ENCODE measurements at places on chromosomes 6 and 20.

GRCh38 chr20:35311409-35311808 is 19.2 kb upstream of the FAM83C start:
- no peak for DNase-seq

DNA sequence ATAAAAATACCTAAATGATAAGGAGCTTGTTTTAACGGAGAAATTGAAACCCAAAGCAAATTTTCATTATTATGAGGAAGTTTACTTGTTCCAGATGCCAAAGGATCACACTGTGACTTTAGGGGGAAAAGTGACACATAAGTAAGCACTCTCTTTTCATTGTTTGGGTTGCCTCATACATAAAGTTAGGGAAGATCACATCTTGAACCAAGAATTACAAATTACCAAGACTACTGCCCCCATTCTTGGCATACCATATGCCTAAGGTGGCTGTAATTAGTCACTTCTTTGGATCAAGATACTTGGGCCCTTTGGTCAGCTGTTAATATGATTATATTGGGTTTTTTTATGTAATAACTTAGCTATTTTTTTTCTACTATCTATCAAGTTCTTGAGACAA is 269.0 kb downstream of the COL12A1 start:
- no peak for DNase-seq

DNA sequence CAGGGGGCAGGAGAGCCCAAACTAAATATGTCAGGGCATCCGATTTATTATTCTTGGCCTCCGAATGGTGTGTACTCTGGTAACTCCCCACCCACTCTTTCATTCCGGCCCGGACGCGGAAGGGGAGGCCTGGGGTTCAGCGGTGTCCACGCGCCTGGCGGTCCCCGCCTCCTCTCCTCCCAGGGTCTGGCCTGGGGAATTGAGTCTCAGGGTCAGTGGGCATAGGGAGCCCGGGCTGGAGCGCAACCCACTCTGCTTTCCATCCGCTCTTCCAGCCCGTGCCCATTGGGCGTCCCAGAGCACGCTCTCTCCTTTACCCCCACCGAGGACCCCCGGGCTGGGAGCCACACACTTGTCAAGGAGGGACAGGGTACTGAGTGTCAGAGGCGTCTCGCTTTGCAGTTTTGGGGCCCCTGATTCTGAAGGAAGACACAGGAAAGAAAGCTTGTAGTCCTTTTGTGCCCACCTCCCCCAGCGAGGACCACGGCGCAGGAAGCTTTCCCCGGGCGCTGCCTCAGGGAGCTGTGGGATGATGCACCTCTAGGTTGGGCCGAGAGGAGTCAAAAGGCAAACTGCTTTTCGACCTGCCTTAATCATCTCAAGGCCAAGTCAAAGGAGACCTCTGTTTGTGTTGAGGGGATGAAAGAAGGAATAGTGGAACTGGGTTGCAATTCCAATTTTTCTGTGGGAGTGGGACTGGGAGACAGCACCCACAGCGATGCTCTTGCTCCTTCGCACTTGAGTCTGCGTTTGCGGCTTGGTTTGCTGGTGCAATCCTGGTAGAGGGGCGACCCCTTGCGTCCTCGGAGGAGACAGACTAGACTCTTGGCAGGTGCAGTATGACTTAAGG is 2.5 kb downstream of the RSPO3 start:
- peak; percentile 29 for DNase-seq

GRCh38 chr6:31597006-31597405 is 4.2 kb upstream of the NCR3 start:
- DNase-seq: no peak

- DNase-seq: no peak
Measured at GRCh38 chr6:167027772-167028171, 28.6 kb downstream of the CEP43 start.

GRCh38 chr20:55928266-55928665 is 77.1 kb downstream of the CBLN4 start:
- no peak for DNase-seq

GRCh38 chr6:18350271-18350670 is 36.9 kb upstream of the RNF144B start:
- no peak for DNase-seq

GRCh38 chr6:160349814-160350350 is 1.7 kb downstream of the SLC22A3 start:
- DNase-seq: no peak

GRCh38 chr6:82506526-82506925 is 142.9 kb downstream of the TPBG start:
- DNase-seq: no peak

GRCh38 chr6:103011605-103012004 is 1618.1 kb downstream of the GRIK2 start:
- DNase-seq: no peak

DNA sequence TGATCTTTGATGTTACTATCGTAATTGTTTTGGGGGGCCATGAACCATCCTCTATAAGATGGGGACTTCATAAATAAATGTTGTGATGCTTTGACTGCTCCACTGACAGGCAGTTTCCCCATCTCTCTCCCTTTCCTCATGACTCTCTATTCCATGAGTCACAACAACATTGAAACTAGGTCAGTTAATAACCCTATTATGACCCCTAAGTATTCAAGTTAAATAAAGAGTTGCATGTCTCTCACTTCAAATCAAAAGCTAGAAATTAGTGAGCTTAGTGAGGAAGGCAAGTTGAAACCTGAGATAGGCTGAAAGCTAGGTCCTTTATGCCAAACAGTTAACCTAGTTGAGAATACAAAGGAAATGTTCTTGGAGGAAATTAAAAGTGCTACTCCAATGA is 491.0 kb downstream of the HAO1 start:
- DNase-seq: no peak

DNA sequence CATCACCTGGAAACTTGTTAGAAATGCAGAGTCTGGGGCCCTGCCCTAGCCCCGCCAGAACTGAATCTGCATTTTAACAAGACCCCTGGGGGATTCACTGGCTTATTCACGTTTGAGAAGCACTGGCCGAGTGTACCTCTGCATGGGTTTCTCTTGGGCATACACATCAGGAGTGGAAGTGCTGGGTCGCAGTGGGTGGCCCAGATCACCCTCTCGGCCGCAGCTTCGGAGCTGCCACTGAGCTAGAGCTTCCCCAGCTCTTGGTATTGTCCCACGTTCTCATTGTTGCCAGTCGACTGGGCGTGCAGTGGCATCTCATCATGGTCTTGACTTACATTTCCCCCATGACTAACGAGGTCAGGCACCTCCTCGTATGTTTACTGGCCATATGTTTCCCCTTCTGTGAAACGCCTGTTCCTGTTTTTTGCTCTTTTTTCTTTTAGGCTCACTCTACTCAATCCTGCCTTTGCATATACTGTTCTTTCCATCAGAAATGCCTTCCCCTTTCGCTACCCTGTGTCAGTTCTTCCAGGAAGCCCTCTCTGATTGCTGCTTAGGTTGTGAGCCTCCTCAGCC is 3.0 kb upstream of the DLGAP4 start:
- DNase-seq: no peak

DNA sequence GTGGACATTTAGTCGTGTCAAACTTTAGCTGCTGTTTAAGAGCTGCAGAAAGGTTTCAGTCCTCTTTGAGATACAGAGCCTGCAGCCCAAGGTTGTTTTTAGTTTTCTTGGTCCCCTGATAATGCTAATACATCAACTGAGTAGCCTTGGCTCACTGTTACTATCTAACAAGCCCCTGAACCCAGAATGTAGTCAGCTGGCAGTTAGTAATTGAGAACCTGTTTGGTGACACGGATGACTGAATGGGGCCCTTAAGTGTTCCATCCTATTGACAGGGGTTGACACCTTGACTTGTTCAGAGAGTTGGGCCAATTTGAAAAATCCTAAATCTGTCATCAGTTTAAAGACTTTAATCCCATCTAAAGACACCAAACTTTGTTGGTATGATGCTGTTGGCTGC is 2.8 kb downstream of the RTN4IP1 start:
- no peak for DNase-seq

- DNase-seq: no peak
Measured at GRCh38 chr20:17083738-17084137, 143.1 kb upstream of the PCSK2 start.

DNA sequence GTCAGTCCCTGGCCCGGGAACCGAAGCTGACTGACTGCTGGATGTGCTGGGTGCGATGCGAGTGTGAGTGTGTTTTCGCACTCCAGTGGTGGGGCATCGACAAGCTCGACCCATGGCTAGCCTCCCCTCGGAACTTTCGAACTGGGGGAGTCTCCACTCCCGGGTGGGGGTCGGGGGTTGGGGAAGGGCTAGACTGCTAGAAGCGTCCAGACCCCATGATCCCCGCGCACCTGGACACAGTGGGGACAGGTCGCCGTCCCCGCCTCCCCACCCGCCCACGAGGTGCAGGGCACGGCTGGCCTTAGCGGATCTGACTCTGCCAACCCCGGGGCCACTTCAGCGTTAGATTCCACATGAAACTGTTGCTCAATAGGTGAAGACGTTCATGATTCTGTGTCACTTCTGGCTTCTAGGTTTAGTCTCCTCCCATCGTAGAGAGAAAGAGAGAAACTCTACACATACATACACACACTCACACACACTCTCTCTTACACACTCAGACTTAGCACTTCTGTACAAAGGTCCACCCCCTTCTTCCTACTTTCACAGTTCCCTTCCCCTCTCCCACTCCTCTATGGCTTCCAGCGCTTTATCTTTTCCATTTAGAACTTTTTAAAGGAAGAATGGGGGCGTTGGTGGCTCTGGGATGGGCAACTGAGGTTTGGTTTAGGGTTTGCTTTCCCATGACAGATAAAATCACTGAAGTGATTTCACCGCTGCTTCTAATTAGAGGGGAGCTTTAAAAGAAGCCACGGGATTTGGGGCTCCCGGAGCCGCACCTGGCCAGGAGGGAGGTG is 5.1 kb upstream of the TFAP2A start:
- no peak for DNase-seq

- DNase-seq: no peak
Measured at GRCh38 chr6:148258868-148259267, 83.8 kb upstream of the SASH1 start.

DNA sequence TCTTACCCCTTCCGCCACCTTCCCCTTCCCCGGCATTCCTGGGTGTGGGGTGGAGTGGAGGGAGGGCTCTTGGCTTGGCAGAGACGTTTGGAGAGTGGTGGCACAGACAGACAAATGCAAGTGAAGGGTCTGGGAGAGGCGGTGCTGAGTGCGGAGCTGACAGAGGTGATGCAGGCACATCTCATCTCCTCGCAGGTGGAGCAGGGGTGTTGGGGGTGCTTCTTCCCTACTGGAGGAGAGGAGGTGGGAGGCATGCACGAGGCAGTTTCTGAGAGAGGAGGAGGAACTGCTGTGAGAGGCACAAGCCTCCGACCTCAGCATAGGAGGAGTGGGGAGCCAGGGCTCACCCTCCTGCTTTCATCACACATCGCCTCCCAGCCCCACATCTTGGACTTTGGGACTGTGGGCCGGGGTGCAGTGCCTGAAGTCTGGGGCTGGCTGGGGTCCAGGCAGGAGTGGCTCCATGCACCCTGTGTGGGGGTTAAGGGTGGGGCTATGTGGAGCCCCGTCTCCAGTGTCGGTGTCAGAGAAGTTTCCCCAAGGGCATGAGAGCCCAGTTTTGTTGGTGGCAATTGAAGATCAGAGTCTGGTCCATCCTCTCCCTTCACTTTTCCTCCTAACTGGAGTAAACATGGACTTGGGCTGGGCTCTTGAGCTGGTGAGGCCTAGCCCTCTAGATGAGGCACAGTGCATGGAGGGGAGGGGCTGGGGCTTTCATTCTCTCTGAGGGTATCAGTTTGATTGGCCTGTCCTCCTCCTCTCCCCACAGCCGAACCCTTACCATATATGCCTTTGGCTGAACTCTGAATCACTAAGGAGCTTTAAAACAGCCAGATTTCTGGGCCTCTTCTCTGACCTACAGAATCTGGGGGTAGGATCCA is 20.2 kb upstream of the SLC22A7 start:
- no peak for DNase-seq

DNA sequence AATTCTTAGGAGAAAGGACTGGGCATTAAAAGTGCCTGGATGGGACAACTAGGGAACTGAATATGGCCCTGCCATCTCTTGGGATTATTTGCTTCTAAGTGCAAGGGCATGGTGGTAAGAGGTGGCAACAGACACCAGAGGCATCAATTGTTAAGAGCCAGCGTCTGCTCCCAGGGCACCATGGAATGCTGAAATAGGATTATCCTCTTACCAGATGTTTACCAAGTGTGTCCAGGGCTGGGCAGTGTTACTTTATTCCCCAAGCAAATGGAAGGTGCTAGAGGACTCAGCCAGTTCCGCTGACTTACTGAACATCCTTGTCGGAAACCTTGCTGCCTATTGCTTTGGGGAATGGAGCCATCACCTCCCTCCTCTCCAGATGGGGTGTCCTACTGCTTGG is 273.6 kb upstream of the SUPT3H start:
- no peak for DNase-seq

DNA sequence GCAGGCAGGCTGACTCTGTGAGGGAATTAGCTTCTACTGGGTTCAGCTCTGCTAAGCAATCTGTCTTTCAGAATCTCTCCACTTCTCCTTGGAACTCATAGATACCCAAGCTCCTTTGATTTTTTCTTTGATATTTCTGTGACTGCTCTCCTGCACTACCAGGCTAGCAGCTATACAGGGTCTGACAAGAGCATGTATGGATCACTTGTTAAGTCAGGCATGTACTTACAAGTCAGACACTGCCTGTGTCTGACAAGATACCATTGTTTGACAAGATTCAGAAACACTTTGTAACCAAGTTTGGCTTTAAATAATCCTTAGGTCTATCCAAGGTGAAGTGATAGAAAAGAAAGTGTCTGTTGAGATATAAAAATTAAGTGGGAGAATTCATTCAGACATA is 79.5 kb downstream of the SESN1 start:
- no peak for DNase-seq

DNA sequence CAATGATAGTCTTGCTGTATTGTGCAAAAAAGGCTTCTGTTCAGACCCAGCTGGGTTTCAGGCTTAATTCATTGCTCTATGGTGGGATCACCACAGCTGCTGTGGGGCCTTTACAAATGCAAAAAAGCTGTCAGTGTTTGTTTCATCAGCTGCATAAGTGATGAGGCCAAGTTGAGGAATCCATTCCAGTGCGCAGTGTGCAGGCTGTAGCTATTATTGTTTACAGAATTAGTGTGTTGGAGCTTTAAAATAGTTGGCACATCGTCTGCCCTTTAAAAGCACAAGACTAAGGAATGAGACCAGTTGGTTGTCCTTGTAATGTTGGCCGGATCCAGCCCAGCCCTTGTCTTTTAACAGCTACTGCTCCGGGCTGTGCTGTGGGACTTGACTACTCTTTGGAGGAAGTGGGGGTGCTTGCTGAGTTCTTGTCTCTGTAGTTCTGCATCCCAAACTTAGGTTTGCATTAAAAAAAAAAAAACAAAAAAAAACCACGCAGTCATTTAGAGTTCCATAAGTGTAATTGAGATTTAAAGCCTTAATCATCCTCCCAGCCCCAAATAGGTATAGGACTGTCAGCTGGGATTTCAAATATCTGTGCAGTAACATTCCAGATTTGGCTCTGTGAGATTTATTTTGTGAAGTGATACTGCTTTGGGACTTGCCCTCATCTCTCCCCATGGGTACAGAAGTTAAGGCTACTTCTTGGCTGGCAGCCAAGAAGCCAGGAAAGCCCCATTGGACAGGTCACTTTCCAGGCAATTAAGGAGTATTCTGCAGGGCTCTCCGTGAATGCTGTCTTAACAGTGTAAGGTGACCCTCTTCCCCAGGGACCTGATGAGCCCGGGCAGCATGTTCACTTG is 19.3 kb downstream of the JARID2 start:
- DNase-seq: no peak

GRCh38 chr6:113971741-113972140 is 793 bp upstream of the HDAC2 start:
- DNase-seq: no peak
